ENCODE measurements at places on chromosomes 3 and 15.

DNA sequence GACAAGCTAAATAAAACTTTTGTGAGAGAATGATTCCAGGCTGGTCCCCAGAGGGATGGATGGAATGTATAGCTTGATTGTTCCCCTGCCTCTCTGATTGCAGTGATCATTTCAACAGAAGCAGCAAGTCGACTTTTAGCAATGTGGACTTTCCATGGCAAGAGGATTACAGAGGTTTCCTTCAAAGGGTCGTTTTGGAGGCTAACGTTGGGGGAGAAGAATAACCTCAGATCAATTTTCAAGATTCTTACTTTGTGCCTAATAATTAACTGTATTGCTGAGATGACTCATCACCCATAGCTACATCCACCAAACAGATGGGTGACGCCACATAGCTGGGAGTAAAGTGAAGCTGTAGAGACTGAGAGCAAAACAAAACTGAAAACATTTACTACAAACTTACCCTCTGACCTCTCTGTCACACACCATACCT lies 79.9 kb downstream of the GTPBP8 start:
- DNase-seq, result no peak

- DNase-seq, result peak; percentile 32
These were observed 55.4 kb downstream of the EOMES start for GRCh38 chr3:27666708-27667107.

GRCh38 chr3:132236701-132237651 lies 80.2 kb upstream of the ACP3 start:
- no peak for DNase-seq

- DNase-seq, result no peak
These were observed 358.3 kb upstream of the TPM1 start for GRCh38 chr15:62684123-62684808.

DNA sequence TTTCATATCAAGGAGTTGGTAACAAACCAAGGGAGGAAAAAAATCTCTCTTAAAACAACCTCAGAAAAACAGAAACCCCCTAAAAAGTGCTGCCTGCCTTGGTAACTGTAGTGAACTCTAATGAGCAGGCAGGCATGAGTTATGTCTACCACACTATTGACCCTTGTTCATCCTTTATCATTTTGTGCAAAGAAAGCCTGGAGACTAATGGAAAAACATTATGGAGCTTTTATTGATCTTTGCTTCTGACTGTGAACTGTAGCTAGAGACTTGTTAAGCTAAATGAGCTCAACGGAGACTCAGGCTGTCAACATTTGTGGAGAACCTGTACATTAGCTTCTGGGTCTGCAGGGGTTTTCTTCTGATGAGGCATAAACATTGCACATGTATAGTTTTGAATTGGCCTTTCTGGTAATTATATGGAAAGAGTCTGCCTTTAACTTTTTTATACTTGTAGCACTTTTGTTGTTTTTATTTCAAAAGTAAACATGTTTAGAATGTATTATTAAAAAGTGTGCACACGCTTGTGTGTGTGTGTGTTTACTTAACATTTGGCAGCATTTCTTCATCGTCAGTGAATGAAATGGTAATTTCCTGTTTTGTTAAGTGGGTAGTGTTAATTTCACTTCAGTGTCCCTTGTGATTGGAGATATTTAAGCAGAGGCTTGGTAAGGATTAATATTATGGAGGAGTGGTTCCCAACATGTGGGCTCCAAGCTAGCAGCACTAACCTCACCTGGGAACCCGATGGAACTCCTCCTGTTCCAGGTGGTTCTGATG lies 15.9 kb upstream of the SPTSSB start:
- no peak for DNase-seq

DNA sequence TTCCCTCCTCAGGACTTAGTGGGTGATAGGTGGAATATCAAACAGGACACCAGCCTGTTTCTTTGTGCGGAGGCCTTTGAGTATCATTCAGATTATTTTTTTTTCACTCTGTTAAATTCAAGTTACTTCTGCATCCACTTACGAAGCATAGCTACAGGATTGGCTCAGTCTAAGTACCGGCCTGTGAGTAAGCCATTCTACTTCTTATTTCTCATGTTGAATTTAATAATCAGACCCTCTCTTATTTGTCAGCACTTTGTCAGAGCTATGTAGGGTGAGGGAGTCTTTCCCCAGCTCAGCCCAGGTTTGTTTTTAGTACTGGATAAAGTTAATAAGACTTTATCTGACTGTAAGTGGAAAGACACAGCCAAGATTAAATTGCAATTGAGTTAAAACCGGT lies 54.7 kb downstream of the ITPR1 start:
- no peak for DNase-seq

DNA sequence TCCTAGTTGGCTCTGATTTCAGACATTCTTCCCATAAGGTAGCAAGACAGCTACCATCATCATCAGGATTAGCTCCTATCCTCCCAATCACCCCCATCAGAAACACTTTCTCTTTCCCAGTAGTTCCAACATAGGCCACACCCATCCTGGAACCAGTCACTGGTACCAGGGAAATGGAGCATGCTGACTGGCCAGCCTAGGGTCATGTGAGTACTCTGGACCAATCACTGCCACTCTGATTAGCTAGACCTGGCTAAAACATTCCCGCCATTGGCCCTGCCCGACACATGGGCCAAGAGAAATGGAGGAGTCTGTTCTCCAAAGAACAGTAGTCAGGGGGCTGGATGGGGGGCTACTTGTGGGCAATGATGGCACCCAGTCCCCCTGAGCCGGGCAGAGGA lies 12.4 kb downstream of the EFCC1 start:
- no peak for DNase-seq

DNA sequence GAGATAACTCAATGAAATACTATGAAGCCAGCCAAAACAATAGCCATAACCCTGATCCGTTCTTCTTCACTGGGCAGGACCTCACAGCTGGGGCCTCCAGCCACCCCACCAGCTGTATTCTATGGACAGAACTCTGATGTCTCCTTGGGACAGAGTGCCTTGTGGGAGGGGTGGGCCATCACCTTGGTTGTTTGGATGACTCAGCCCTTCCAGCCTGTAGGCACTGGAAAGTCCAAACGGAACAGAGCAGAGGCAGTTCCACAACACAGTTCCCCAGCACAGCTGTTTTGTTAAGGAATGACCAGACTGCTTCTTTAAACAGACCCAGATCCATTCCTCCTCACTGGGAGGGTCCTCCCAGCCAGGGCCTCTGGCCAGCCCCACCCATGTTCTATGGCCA lies 31.9 kb upstream of the ZBED2 start:
- no peak for DNase-seq

GRCh38 chr3:27724459-27725197 lies 2.5 kb upstream of the EOMES start:
- DNase-seq, result no peak

- peak; percentile 12 for DNase-seq
These were observed 32.6 kb downstream of the ALS2CL start for GRCh38 chr3:46660543-46661523.

Measured in activated CD4-positive, alpha-beta memory T cell treated with anti-CD3 and anti-CD28 coated beads, Interleukin-2, amount 10 ng/mL, durations not matched to agents 7 days and 5 days (primary cell).